GM18507 (cell line): ENCODE measurements at places on chromosomes 4 and X.

DNA sequence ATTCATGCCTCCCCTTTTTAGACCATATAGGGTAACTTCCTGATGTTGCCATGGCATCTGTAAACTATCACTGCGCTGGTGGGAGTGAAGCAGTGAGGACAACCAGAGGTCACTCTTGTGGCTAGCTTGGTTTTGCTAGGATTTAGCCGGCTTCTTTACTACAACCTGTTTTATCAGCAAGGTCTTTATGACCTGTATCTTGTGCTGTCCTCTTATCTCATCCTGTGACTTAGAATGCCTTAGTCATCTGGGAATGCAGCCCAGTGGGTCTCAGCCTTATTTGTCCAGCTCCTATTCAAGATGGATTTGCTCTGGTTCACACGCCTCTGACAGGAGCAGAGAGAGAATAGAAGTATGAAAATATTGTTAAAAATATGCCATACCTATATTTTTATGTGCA, 355.7 kb downstream of the ADGRL3 start:
- no peak for DNase-seq

DNA sequence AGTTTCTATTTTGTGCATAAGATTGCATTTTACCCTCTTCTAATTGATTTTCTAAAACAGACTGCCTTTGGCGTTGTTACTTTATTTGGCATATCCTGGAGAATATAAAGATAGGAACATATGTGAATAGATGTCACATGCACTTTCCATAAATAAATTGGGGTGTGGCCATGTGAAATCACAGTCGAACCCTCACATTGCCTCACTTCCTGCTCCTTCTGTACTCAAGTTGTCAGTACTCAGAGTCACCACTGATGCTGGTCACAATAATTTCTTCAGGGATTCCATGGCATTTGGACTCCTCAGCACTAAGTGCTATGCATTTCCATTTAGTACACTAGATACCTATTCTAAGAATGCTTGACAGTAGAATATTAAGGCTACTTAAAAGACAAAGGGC, 1.4 kb upstream of the EMCN start:
- DNase-seq, result no peak

- no peak for DNase-seq
Observed at GRCh38 chr4:31370866-31371465, 650.8 kb downstream of the PCDH7 start.

- DNase-seq, result no peak
Observed at GRCh38 chr4:18042754-18043153, 21.2 kb upstream of the LCORL start.

GRCh38 chr4:67684839-67685531, 16.0 kb downstream of the UBA6 start:
- no peak for DNase-seq

DNA sequence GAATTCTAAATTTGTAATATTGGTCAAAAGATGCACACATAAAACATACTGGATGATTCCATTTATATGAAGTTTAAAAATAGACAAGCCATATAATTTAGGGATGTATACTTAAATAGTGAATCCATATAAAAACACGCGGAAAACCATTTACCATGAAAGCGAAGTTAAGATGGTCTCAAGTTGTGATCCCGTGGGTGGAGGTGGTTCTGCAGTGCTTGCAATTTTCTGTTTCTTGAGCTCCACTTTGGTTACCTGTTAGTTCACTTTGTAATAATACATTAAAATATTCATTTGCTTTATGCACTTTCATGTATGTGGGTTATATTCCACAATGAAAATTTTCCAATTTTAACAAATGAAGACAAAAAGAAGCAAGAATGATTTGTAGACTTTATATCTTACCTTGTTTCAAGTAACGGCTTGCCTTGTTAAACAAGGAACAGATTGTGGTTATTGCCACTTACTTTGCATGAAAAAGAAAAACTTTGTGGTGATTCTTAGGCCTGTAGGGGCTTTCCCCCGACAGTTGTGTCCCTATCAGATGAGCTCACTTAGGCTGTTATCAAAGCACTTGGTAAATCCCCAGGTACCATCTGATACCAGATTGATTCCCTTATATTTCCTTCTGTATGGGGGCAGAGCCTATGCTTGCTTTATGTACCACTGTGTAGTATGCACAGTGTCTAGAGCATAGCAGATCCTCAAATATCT, 12.2 kb downstream of the UCP1 start:
- DNase-seq, result no peak

GRCh38 chr4:159060161-159060560, 42.7 kb upstream of the RAPGEF2 start:
- no peak for DNase-seq

GRCh38 chrX:47590984-47591383, 8.7 kb downstream of the TIMP1 start:
- DNase-seq, result no peak

DNA sequence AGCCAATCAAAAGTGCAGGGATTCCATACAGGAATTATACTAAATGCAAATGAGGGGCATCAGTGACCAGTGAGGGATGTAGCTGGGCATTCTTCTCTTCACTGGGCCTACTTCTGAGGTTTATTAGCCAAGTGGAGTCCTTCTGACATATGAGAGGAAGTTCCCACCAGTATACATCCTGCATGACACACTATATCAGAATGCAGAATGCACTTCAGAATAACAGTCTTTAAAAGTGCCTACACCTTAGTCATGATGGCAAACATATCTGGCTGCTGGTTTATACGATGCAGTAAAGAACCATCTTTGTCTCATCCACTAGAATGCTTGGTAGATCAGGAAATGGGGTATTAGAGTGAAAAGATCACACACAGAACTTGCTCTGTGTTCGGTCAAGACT, 180.3 kb upstream of the PPARGC1A start:
- DNase-seq, result no peak

DNA sequence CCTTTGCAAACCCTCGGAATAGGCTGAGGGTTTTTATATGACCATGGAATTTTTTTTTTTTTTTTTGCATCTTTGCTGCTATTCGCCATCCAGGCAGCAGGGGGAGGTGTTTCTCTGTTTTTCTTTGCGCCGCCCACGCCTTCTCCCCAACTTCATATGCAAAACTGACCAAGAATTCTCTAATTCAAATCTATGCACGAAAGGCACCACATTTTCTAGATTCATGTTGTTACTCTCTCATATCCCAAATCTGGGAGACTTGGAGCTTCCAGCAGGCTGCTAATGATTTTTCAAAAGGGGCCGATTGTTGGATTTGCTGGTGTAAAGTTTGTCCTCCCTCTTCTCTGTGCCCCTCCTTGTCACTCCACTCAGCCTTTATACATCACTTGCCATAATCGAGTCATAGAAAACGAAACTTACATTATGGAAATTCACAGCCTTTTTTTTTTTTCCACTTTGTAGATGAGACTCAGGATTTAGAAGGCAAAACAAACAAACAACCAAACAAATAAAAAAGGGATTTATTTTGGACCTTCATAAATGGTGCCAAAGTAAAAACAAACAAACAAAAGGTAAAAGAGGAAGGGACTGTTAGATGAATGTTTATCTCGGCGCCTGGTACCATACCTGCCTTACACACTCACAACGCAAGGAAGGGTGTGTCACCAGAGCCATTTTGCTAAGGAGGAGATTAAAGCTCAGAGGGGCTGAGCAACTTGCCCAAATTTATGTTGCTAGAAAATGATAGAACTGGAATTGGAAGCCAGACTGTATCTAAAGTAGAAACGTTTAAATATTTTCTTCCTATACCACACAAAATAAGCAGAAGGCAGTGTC, 29.3 kb upstream of the BOD1L1 start:
- peak; percentile 17 for DNase-seq
